ENCODE measurements at places on chromosomes 2 and 18.

- no peak for DNase-seq
Observed at GRCh38 chr2:172607379-172607928, 51.6 kb downstream of the PDK1 start.

- DNase-seq, result no peak
Observed at GRCh38 chr2:84057917-84058560, 401.0 kb downstream of the SUCLG1 start.

DNA sequence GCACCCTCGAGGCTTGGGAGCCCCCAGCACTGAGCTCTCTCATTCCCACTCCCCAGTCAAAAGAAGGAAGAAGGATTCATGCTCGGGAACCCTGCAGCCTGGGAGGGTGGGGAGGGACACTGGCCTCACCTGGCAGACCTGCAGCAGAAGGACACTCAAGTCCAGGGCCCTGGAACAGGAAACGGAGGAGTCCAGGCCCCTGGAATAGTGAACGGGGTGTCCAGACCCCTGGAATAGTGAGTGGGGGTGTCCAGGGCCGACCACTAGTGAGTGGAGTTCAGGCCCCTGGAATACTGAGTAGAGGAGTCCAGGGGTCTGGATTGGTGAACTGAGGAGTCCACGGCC is 292.5 kb downstream of the NDUFA10 start:
- DNase-seq, result no peak

DNA sequence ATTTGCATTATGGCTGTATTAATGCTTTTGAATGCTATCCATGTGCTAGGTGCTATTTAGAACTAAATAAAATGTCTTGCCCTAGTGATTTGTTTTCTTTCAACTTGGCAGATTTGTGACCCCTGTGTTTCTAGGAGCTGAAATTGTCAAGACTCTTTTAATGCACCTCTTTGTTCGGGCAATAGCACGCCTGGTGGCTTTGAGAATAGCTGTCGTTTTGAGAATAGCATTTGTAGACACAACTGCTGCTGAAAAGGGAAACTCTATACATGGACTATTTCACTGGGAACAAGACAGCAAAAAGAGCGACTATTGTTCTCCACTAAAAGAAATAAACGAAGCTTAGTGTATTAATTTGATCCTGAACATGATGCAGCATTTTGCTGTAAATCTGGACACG is 352.1 kb upstream of the ZNF521 start:
- DNase-seq, result no peak

GRCh38 chr2:96407041-96407918 is 71.7 kb downstream of the NCAPH start:
- no peak for DNase-seq

- no peak for DNase-seq
Observed at GRCh38 chr2:25711675-25712354, 38.4 kb upstream of the DTNB start.

- no peak for DNase-seq
Observed at GRCh38 chr2:215862351-215862771, 151.0 kb downstream of the MREG start.

GRCh38 chr2:108917526-108917925 is 71.5 kb downstream of the EDAR start:
- DNase-seq, result no peak

DNA sequence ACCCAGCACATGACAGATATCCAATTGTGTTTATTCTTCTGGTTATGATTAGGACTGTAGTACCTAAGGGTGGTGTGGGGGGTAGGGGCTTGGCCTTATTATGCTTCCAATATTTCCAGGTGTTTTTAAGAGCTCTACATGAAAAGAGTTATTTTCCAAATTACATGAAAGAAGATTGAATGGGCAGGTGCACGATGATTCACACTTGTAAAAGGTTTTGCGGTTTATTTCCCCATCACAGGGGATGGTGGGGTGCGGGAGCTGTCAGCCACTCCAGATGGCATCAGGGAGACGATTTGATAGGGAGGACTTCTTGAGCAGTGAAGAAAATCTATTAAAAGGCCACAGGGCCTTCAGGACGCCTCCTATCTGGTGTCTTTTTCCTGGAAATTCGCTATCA is 15.1 kb upstream of the CCBE1 start:
- no peak for DNase-seq

GRCh38 chr18:55090564-55091188 is 131.4 kb upstream of the CCDC68 start:
- DNase-seq, result no peak

DNA sequence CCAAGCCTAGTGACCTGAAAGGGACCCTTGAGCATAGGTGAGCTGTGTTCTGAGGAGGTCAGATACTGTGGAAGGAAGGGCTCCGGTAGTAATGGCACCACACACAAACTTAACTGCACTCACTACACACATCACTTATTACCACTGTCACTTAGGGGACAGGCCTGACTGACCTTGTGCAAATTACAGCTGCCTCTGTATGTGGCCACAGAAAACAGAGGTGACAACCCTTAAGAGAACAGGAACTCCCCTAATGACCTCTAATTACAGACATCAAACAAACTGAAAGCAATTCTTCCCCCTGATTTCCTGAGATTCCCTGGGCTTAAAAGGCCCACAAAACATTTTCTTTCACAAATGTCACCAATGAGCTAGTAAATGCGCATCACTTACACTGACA is 360.6 kb downstream of the RND3 start:
- no peak for DNase-seq

DNA sequence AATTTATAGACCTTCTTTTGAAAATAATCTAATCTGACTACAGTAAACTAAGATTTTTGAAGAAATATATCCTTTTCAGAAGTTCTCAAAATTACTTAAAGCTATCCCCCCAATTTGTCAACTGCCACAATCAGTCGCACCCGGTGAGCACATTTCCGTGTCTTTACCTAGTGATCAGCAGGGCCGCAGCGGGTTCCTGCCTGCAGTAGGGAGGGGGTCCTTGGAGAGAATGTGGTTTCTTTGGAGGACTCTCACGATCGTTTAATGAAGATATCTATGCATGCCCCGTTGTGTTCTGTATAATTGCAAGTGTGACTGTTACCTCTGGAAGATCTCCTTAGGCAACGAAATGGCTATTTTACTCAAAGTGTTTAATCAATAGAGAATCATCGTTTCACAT is 251.9 kb upstream of the RAB12 start:
- no peak for DNase-seq

- DNase-seq, result no peak
Observed at GRCh38 chr2:12303181-12304030, 413.3 kb upstream of the TRIB2 start.

- no peak for DNase-seq
Observed at GRCh38 chr2:221551864-221552263, 20.2 kb downstream of the EPHA4 start.

- no peak for DNase-seq
Observed at GRCh38 chr2:100650151-100650550, 87.4 kb downstream of the PDCL3 start.

DNA sequence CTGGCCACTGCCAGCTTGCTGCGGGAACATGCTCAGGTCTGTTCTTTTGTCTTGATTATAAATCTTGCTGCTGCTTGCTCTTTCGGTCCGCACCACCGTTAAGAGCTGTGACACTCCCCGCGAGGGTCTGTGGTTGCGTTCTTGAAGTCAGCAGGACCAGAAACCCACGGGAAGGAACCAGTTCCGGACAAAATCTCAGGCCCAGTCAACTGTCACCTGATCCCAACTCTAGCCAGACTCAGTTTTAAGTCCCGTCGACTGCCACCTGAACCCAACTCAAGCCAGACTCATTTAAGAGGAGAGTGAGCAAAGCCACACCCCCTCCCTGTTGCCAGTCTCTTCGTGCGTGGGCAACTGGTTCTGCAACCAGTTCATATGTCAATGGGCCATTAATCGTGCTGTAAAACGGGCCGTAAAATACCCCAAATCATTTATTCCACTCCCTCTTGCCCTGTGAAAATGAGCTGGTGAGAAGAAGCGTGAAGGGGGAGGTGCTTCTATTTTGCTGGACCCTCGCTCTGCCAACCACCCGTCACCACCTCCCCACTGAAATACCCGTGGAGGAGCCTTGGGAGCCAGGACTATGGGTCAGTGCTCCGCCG is 224.3 kb downstream of the NDUFA10 start:
- DNase-seq, result no peak

GRCh38 chr18:48896326-48896874 is 54.4 kb downstream of the SMAD7 start:
- DNase-seq, result no peak

DNA sequence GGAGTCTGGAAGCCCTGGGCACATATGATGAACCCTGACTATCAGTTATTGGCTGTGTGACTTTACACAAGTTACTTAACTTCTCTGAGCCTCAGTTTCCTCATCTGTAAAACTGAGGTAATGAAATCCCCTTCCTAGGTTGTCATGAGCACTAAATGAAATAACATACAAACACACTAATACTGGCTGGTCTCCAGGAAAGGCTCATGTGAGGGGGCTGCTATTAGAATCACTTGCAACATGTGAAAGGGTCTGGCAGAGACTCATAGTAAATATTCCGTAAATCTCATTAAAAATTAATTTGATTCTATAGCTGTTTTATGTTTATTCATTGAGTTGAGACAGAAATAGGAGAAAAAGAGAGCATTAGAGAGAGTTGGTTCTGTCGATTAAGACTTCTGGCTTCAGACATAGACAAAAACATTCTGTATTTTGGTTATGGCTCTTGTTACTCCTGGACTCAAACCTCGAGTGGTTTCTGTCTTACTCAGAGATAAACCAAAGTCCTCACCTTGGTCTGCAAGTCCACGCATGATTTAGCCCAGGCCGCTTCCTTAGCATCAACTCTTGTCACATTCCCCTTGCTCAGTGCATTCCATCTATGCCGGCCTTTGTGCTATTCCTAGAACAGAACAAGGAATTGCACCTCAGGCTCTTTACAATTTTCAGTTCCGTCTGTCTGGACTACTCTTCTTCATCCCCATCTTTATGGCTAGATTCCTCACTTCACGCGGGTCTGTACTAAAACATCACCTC is 139.1 kb downstream of the NXPH2 start:
- DNase-seq, result no peak

- no peak for DNase-seq
Observed at GRCh38 chr2:8977758-8978157, 25.7 kb downstream of the MBOAT2 start.

GRCh38 chr18:36446059-36446458 is 148.5 kb downstream of the FHOD3 start:
- no peak for DNase-seq

DNA sequence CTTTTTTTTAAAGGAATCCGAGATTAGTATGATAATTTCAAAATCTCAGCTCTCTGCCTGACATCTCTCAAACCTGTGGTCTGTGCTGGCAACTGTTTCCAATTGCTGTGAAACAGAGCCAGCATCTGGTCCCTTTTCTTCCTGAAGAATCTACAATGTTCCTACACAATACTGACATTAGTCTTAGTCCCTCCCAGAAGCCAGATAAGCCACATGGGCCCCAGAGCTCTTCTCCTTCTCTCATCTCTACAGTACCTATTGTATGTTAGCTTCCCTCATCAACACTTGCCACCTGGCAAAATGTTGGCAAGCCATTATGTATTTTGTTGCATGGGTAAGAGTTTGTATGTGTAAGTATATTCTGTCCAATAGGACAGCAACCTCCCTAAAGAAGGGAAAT is 62.9 kb upstream of the CDKL4 start:
- DNase-seq, result no peak

- no peak for DNase-seq
Observed at GRCh38 chr2:175137793-175138192, 30.2 kb downstream of the ATF2 start.

DNA sequence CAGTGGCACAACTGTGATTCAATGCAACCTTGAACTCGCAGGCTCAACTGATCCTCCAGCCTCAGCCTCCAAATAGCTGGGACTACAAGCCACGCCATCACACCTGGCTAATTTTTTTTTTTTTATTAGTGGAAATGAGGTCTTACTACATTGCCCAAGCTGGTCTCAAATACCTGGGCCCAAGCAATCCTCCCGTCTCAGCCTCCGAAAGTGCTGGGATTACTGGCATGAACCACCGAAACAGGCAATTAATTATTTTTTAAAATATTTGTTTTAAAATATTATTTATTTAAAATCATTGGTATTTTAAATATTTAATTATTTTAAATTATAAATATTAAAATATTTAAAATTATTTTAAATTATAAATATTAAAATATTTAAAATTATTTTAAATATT is 24.5 kb downstream of the SRBD1 start:
- DNase-seq, result no peak

GRCh38 chr2:12816379-12817306 is 99.9 kb downstream of the TRIB2 start:
- DNase-seq, result no peak

DNA sequence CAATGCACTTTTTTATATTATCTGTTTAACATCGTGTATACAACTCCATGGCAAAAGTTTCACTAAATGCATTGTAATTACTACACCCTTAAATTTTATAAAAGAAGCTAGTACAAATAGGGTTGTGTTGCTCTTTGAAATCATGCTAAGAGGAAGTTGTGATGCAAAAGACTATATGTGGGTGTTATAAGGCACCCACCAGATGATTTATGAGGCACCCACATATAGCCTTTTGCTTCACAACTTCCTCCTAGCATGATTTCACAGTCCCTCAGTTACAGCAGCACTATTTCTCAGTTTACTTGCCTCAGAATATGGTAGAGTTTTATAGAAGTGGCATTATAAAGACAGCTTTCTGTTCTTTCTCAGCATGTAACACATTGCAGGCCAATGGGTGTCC is 277.3 kb upstream of the DOK6 start:
- no peak for DNase-seq

DNA sequence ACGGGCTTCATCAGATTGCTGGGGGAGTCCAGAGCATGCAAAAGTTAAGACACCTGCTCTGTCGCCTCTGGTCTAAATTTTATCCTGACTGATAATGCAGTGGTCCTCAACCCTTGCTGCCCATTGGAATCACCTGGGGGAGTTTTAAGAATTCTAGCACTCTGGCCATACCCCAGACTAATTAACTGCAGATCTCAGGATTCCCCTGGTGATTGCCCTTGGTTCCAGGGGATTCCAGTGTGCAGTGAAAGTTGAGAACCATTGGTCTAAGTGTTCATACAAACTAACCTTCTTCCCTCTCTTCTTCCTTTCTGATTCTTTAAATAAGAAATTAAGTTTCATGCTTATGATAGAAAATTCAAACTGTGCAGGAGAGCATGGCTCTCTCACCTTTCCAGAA is 105.7 kb upstream of the MGAT5 start:
- no peak for DNase-seq

Data from GM04503 (cell line).